ENCODE measurements at places on chromosomes 13 and 19.
A peak's percentile ranks its signal among the peaks of the same experiment; 100 is the strongest.

GRCh38 chr13:46593398-46593797 is 40.4 kb downstream of the LRCH1 start:
- DNase-seq = peak; percentile 26

DNA sequence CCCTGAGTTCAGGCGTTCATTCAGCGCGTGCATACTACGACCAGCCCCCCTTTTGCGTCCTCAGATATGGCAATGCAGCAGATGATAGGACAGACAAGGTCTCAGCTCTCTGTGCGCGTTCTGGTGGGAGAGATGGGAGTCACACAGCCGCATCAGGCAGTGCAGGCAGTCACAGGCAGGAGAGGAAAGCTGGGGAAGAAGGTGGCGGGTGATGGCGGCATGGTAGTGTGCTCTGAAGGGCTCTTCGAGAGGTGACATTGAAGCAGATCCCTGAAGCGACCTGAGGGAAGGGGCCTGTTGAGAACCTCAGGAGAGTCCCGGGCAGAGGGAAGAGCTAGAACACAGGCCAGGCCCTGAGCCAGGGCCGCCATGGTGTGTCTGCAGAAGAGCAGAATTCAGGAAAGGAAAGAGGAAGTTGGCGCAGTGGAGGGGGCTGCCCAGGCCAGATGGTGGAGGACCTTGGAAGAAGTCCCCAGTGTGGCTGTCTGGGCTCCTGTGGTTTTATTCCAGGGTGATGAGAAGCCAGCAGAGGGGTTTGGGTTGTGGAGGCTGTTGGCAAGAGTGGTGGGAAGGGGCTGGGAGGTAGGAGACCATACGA is 3.5 kb downstream of the USF2 start:
- no peak for DNase-seq

- peak; percentile 7 for DNase-seq
Observed at GRCh38 chr19:57708641-57709361, at the start of gene ZNF154. Gene ZNF154, minus strand, starts transcription at chr19:57709204. Its CDS starts 233 bp downstream, at chr19:57708971.

- DNase-seq = no peak
Observed at GRCh38 chr13:66506979-66507378, 723.2 kb downstream of the PCDH9 start.

DNA sequence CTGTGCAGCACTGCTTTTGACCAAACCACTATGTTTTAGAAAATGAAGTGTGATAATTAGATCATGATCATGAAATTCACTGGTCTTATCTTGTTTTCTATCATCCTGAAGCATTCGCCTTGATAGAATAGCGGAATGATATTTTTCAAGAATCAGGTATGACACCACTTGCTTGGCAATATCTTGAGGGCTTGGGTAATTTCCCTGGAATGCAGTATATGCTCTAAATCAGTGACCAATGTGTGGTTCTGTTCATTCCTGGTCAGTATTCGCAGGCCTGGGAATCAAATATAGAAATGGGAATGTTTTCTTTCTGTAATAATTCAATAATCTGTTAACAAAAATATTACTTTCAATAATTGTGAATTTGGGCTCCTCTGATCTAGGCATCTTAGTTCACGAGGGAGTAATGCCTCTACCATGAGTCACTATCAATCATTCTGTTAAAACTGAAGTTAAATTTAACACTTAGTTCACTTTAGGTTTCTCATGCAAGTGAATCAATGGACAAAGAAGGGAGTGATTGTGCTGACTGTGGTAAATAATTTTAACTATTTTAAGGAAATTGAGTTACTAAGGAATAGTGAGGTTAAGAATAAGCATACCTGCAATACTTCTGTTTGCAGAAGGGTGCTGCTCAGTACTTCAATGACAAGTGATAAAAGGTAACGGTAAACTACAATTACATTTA is 137.9 kb downstream of the PCDH20 start:
- DNase-seq = no peak

- DNase-seq = peak; percentile 77
Observed at GRCh38 chr19:40613690-40614621, 12.8 kb downstream of the LTBP4 start.

- no peak for DNase-seq
Observed at GRCh38 chr19:6779206-6779605, 6.7 kb downstream of the VAV1 start.

DNA sequence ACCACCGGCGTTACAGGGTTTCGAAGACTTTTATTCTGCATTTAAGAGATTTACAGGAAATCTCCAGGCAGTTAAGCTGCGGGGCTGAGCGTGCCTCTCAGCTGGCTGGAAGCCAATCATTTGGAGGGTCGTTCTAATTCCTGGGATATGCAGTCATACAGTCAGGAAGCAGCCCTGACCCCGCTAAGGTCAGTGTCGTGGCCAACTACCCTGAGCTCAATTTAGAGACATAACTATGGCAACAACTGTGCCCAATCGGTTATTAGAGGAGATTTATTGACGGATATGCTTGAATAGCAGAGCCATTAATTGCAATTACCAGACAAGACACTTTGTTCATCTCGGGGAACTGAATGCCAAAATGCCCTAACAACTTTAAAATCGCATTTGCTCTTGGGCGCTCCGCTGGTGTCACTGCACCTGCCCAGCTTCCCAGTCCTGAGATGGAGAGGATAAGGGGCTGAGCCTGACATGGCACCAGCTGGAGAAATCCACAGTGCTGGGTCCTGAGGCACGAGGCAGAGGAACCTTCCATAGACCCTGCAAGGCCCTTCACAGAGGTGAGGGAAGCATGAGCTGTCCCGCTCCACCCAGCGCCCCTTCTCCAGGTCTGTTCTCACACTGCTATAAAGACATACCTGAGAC is 15.1 kb upstream of the ZNF507 start:
- DNase-seq = no peak

DNA sequence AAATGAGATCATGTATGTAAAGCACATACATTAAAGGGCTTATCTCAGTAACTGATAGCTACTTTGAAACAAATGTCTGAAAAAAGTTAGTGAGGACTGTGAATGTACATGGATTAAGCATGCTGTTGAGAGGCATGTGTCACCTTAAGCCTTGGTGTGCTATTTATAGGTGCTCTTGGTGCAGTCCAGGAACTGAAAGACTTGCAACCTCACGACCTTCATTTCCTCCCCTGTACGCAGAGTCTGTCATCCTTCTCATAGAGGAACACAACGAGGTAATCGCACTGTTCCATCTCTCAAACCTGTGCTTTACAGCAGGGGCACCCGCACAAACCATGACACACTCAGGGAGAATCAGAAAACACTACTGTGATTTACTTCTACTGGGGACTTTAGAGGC is 65.6 kb downstream of the UFM1 start:
- DNase-seq = no peak

- no peak for DNase-seq
Observed at GRCh38 chr13:76904507-76904906, 18.3 kb upstream of the KCTD12 start.

- no peak for DNase-seq
Observed at GRCh38 chr13:106623799-106624460, 56.0 kb upstream of the ARGLU1 start.

DNA sequence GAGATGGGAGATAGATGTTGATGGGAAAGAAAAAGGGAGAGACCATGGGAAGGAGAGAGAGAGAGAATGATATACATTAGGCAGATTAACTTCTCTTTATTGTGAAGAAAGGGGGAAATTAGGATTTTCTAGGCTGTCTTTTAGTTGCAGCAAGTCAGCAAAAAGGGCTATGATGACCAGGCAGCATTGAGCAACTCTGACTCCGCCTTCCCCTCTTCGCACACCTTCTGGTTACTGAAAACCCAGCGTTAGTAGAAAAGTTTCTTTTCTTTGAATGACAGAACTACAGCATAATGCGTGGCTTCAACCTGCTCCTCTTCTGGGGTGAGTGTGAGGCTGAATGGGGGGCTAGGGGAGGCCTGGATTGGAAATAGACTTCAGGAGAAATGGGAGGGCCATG is at the start of gene ADGRE1:
Gene ADGRE1 (plus strand): TSS at position 264 of the 400 bp plus-strand sequence. CDS start 30 bp downstream, at position 294.
- no peak for DNase-seq

DNA sequence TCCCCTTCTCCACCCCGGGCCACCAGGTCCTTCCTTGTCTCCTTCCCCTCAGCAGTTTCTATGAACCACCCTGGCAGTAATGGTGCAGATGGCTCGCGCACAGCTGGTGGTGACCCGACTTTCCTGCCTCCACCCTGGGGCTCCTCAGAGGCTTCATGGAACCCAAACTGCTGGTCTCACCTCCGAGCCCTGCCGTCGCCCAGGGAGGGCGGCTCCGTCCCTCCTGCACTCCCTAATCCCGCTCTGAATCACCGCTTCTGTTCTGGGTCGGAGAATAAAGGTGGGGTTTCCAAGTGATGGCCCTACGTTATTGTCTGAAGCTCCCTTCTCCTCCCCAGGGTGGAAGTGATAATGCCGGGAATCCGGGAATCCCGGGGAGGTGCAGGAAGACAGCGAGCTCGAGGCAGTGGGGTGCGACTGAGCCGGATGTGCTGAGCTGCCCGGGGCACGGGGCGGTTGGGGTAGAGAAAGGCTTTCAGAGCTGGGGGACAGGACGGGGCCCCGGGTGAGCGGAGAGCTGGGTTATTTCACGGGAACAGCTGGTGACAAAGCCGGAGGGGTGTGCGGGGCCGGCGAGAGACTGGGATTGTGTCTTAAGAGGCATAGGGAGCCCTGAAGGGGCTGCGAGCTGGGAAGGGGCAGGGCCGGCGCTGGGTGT is 711 bp downstream of the FUT2 start:
- DNase-seq = no peak

- DNase-seq = no peak
Observed at GRCh38 chr13:85825454-85825853, 26.2 kb upstream of the SLITRK6 start.

DNA sequence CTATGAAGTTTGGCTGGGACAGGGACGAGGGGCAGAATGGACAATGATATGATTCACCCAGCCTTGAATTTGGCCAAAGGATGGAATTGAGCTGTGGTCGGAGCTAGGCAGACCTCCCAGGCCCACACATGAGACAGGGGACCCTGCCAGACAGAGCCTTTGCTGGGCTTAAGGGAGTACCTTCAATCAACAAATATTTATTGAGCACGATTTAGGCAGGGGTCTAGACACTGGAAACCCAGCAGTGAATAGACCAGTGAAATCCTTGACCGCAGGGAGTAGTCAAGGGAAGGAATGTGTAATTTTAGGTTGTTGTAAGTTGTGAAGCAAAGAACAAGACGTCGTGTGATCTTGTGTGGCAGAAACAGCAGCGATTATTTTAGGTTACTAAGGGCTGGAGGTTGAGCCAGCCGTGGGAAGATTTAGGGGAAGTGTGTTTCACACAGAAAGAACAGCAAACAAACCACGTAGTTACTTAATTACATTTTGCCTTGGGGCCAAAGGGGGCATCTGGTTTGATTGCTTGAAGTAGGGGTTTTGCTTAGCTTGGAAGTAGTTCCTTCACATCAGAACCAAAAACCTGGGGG is 16.9 kb upstream of the AP1M2 start:
- no peak for DNase-seq

- DNase-seq = peak; percentile 56
Observed at GRCh38 chr13:40069173-40070044, 413.9 kb downstream of the COG6 start.

- no peak for DNase-seq
Observed at GRCh38 chr19:15775249-15775648, 12.2 kb upstream of the OR10H5 start.

All from stimulated activated CD4-positive, alpha-beta T cell treated with anti-CD3 and anti-CD28 coated beads, TNF-alpha, amount 100 ng/mL, for 24 hours (primary cell).